Stimulated activated CD4-positive, alpha-beta T cell treated with anti-CD3 and anti-CD28 coated beads, TNF-alpha, amount 100 ng/mL, for 1 hour (primary cell): ENCODE measurements at places on chromosomes 5 and 9.

DNA sequence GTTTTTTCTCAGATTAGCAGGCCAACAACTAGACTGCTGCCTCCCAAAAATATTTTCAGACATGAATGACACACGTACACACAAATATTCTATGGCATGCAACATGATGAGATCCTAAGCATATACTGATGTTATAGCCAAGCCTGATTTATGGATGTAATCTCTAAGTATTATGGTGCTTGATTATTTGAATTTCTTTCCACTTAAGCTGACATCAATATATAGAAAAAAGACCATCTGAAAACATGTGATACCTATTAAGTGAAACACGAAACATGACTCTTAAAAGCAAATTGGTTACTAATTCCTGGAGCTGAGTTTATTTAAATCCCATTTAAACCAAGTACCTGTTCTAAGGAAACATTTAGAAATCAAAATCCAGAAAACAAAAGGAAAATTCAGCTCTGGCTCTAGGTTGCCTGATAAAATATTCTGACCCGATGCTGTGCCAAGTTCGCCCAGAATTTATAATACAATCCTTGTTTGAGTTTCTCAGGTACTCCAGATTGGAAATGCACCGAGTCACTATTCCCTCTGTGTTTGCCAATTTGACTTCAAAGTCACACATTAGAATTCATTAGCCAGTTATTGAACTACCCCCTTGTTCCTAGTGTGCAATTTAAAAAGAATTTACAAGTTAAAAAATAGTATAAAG lies 548.6 kb downstream of the CSNK1G3 start:
- DNase-seq, result no peak

- no peak for DNase-seq
Measured at GRCh38 chr5:17330386-17330785, 113.0 kb downstream of the BASP1 start.

DNA sequence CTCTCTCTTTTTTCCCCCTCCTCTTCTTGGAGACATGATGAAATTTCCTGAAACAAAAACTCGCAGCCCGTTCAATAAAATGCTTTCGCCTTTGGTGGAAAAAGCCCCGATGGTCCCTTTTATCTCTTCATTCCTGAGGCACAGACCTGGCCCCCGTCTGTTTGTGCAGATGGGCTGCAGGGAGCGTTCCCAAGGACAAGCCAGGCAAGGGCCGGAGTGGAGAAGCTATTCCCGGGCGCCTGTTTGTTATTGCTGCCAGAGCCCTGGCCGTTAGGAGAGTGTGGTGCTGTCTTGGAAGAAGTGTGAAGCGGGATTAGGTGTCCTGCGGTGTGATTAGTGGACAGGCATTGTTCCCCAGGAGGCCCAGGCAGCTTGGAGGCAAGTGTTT lies 71.9 kb downstream of the SMIM23 start:
- DNase-seq, result no peak

GRCh38 chr5:111769541-111769940 lies 12.5 kb upstream of the NREP start:
- no peak for DNase-seq

DNA sequence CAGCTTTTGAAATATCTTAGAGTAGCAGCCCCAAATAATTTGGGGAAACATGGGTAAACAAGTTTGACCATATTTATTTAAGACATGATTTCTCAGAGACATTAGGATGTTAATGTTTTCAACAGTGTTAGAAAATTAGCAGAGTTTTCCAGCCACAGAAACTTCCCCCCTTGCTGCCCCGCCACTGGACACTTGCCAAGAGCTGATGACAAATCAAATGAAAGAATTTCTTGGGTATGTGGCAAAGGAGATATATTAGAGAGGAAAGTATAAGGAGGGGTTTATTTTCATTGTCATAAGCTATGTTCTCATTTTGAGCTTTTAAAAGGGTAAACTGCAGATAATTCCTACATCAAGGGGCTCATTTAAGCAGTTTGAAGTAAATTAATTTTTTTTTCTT lies 15.9 kb downstream of the GABRA1 start:
- no peak for DNase-seq

GRCh38 chr9:84856181-84856632 lies 186.7 kb downstream of the NTRK2 start:
- no peak for DNase-seq

DNA sequence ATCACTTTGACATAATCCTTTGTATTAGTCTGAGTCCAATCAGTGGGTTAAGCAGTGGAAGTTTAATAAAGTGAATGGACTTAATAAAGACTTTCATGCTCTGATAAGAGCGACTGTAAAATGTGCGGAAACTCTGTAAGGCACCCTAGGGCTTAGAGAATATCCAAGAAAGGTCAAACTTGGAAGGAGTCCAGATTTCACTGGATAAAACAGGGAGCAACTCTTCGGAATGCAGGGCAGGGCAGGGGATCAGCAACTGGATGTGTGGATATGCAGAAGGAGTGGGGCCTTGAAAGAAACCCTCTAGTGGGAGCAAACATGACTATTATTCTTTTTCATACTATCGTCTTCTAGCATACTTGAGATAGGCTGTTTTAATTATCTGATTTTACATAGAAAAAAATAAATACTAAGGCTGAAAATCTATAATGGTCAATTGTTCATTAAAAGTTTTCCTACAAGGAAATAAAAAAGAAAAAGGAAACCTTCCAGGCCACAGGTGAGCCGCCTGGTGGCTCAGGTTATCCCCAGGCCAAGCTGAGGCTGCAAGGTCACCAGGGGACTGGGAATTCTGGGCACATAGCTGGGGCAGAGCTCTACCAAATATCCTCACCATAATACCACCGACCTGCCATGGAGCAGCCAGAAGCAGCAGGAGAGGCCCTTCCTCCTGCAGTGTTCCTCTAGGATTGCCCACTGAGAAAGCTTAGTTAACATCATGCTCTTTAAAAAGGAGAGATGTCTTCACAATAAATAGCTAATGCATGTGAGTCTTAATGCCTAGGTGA lies 46.3 kb upstream of the CCDC112 start:
- no peak for DNase-seq
